SIG-M5 (cell line): ENCODE measurements at places on chromosomes 6 and 20.

DNA sequence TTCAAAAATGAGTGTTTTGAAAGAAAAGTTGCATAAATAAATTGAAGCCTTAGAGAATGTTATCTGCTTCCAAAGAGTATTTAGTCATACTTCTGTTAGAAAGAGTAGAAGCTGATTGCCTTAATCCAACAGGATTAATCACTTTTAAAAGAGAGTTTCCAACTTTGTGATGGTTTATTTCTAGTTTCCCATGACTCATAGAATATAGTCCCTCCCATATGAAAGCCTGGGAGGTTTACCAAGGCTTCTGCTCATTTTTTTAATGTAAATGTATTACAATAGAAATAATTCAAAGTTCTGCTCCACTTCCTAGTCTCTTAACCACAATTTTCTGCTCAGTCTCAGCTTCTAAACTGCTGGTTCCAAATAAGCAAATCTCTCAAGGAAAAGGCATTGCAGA lies 118.0 kb upstream of the IRAK1BP1 start:
- DNase-seq, result no peak

DNA sequence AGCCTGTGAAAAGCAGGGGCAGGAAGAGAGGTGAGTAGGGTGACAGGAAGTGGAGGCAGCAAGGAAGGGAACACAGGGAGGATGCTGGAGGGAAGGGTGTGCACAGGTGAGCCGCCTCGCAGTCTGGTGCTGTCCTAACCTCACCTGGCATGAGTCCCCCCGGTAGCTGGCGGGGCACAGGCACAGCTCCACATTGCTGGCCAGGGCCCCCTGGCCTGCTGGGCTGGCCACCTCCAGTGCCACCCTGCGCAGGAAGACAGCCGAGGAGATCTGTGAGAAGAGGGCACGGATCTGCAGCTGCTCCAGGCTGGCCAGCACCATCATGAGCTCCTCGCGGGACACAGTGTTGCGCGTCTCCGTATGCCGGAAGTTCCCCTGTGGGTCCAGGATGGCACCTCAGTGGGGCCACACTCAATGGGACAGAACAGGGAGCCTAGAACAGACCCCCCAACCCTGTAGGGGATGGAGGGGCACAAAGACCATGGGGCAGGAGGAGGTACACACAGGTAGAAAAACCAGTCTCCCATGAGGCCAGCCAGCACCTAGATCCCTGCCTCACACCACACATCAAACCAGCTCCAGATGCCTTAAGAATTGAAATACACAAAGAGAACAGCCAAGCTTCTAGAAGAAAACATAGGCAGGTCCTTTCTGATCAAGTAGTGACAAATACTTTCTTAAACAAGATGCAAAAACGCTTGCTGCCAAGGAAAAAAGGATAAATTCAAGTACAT lies 22.5 kb downstream of the ADRM1 start:
- DNase-seq, result no peak

DNA sequence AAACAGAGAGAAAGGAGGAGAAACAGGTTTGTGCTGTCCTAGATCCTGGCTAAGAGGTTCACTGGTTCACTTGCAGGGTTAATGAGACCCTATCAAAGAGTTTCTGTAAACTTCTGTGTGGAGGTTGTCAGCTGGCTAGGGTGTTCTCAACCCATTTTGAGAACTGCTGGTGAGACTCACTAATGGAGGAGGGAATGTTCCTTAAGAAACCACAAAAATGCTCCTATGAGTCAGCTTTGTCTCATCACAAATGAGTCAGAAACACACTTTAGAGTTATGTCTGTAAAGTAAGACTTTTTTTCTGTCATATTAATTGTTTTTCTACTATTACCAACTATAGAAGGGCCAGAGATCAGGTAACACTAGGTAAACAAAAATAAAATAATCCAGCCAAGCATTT lies 884.4 kb downstream of the PHF3 start:
- no peak for DNase-seq

DNA sequence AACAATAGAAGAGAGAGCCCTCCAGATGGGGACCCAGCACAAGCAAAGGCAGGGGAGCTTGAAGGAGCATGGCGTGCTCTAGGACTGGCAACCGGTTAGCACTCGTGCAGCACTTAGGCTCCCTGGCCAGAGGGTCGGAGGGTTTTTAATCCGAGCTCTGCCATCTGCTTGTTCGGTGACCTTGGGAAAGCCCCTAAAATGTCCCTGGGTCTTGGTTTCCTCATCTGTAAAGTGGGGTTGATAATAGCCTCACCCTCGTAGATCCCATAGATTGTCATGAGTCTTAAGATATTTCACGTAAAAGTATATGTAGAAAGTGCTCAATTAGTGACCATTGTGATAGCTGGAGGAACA lies 16.6 kb upstream of the HCK start:
- DNase-seq, result no peak

DNA sequence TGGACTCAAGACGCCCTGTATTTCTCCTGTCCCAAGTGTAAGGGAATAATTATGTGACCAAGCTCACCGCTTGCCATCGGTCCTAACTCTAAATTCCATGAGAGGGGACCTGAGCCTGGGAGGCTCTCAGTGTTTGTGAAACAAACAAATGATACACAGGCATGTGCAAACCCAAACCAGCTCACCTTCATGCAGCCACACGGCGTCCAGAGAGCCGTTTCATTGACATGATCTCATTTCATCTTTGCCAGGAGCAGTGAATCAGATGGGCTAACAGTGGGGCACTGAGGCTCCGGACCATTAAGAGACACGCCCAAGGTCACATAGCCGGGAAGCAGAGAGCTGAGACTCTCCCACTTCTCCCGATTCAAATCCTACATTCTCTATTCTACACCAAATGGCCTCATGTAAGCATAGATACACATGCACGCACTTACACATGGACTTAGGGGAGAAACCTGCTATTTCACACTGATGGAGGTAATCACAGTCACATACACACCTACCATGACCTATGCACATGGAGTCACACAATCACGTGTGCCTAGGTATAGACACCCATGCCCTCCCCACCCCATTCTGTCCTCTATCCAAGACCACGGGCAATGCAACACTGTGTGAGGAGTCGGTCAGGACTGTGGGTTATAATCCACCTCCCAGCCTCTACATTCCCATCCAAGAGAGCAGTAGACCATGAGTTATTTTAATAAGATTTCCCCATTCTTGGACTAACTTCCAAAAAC lies 1.1 kb downstream of the BNIP5 start:
- no peak for DNase-seq

GRCh38 chr20:19644085-19644484 lies 114.0 kb upstream of the RIN2 start:
- DNase-seq, result no peak

- no peak for DNase-seq
Observed at GRCh38 chr20:32183947-32184635, 23.5 kb downstream of the PLAGL2 start.

DNA sequence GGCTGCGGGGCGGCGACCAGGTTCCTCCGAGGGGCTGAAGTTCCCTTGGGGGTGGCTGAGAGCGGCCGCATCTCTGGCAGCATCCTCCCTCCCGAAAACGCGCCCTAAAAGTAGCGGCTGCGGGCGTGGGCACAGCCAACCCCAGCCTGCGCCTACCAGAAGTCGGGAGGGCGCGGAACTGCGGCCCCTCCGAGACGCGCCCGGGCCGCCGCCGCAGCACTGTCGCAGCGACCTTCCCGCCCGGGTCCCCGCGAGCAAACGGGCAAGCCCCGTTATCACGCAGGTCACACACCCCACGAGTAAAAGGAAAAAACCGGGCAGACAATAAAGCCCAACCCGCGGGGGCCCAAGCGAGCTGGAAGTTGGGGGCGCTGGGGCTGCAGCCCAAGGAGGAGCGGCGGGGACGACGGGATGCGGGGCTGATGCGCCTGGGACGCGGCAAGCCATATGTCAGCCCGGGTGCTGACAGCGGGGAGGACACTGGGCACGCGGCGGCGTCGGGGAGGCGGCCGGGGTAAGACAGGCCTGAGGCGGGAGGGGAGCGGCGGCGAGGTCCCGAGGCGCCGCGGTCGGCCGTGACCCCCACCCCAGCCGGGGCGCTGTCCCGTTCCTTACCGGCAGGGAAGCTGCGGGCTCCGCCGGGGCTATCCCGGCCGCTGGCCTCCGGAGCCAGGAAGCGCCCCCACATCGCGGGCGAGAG lies 659 bp downstream of the CEP85L start:
- DNase-seq, result no peak

- no peak for DNase-seq
Observed at GRCh38 chr20:23857962-23858595, 21.5 kb downstream of the CST5 start.

DNA sequence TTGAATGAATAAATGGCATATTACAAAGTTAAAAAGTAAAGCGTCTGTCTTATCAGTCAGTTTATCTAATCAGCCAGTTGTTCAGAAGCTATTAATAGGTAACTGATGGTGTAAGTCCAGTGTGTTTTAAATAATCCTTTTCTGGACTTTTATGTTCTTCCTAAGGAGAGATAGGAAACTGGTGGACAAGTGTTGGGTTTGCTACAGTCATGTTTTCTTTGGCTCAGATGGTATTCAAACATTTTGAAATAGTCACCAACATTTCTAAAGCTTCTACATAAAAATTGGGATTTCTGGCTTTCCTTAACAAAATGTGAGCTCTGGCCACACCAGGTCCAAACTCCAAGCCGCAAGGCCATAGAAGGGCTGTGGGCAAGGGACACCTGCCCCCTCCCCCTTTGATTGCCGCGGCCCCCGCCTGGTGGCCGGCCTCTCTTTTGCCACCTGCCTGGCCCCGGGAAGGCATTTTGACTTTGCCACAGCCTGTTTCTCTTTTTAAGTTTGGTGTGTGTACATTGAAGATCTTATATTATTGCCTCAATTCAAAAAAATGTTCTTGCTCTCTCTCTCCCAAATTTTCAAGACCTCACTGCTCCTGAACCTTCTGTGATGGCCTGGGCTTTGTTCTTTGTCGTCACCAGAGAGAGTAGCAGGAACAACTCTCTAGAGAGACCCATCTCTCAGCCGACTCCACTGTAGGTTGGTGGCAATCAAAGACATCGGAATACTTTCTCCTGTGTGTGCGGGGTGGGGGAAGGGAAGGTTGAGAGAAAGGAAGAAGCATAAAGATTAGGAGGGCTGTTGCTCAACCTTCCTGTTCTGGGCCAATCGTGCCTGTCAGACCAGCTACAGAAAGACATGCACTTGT lies 84.0 kb upstream of the ZNF217 start:
- peak; percentile 64 for DNase-seq

DNA sequence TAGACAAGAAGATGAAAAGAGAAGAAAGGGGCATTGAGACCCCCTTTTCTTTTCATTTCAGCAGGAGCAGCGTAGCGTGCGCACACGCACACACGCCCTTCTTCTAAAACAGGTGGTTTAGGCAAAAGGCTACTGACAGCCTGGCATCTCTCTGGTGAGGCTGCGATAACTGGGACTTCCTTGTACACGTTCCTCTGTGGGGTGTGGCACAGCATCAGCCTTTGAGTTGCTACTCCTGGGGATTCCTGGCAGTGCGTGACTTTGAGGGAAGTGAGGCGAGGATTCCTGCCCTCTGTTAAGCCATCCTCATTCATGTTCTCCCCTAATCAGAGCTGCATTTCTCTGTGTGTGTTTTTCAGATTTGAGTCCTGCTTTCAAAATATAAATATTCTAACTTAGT lies 94.7 kb downstream of the TMEM170B start:
- no peak for DNase-seq

DNA sequence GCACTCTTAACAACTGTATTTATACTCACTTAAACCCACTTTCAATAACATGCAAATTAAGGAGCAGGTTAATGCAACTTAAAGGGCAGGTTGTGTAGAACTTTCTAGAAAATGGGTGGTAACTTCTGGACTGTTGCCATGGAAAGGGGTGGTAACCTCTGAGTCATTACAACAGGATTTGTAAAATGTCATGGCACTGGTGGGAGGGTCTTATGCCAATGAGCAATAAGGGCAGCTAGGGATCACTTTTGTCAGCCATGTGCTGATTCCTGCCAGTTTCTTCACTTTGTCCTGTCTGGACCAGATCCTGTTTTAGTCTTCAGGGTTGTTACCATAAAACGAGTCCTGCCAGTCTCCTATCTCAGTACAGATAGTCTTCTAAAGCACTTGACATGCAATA lies 560.5 kb upstream of the PTCHD4 start:
- DNase-seq, result no peak

DNA sequence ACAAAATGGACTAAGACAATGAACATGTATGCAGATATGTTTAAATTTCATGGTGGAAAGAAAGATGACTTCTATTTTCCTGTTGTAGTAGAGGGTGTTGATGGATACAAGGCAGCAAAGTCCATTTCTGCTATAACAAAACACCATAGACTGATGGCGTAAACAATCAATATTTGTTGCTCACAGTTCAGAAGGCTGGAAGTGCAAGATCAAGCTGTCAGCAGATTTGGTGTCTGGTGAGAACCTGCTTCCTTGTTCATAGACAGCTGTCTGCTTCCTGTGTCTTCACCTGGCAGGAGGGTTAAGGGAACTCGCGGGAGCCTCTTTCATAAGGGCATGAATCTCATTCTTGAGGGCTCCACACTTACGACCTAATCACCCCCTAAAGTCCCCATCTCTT lies 83.0 kb upstream of the ELOVL5 start:
- no peak for DNase-seq

- DNase-seq, result no peak
Observed at GRCh38 chr6:14706378-14706929, 539.4 kb upstream of the JARID2 start.

- no peak for DNase-seq
Observed at GRCh38 chr6:18415671-18416340, 28.7 kb downstream of the RNF144B start.

GRCh38 chr6:127343809-127344659 lies 625 bp upstream of the ECHDC1 start:
- no peak for DNase-seq

- DNase-seq, result no peak
Observed at GRCh38 chr6:31545291-31545690, 1.1 kb downstream of the ATP6V1G2 start.

- no peak for DNase-seq
Observed at GRCh38 chr6:53241938-53242337, 93.3 kb upstream of the GCM1 start.

GRCh38 chr6:167661552-167662044 lies 165.1 kb upstream of the AFDN start:
- DNase-seq, result no peak

DNA sequence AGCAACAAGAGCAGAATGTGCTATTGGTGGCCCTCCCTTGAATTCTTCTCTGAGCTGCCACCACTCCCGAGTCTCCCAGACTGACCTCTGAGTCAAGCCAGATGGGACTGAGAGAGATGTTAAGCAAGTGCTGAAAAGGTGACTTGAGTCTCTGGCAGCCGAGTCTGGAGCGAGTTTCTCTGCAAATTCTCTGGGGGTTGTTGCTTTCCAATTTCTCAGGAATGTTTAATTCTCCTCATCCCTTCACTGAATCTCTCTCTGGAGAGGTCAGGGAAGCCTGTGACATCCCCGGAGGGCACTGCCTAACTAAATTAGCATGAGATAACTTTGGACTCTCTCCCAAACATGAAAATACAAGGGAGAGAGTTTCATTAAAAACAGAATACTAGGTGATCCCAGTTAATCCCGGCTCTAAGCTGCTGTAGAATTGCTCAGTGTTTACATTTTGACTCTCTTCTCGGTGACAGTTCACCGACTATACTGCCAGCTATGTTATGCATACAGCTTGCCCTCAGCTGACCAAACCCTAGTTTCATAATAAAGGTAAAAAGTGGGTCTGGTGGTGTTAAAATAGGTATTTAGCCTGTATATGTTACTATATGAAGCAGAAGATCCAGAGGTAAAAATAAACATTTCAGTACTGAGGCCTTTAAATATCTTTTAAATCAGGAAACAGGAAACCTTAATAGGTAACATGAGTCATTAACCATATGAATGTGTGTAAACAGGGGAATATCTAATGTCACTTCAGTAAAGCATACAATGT lies 157.9 kb downstream of the FOXC1 start:
- DNase-seq, result no peak

GRCh38 chr6:78153976-78154375 lies 501.1 kb downstream of the MEI4 start:
- DNase-seq, result no peak

GRCh38 chr6:167555836-167556235 lies 230.9 kb downstream of the TTLL2 start:
- DNase-seq, result no peak
